CD4-positive, alpha-beta T cell treated with Interleukin-6 for 4 hours (primary cell): ENCODE measurements at places on chromosomes 3 and 15.
A peak's percentile ranks its signal among the peaks of the same experiment; 100 is the strongest.

DNA sequence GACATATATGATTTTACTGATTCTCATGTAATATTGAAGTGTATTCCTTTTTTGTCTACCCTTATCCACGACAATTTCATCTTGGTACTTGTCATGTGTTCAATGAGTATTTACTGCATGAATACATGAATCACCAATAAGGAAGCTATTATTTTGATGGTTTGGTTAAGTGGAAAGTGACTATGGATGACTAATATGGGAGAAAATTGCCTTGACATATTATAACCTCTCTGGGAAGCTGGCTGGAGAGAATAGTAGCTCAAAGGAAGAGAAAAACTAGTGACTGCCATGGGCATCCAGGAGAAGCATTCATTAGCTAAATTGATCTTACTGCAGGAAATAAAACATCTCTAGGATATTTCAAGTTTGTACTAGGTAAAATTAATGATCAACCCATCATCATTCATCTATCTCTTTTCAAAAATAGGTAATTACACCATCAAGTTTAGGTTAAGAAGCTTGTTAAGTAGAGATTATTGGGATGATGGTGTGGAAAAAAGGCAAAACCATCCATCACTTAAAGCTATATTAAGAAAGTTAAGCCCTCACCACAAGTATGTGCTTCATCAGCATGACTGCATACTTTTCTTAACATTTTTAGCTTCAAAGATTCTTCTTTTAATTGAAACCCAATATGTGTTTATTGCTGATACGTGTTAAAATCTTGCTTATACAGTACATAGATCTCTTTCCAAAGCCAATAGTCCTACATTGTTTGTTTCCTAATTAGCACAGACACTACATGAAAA is 455.2 kb upstream of the ARPP21 start:
- DNase-seq: no peak

GRCh38 chr3:77814845-77815244 is 774.9 kb downstream of the ROBO2 start:
- no peak for DNase-seq

DNA sequence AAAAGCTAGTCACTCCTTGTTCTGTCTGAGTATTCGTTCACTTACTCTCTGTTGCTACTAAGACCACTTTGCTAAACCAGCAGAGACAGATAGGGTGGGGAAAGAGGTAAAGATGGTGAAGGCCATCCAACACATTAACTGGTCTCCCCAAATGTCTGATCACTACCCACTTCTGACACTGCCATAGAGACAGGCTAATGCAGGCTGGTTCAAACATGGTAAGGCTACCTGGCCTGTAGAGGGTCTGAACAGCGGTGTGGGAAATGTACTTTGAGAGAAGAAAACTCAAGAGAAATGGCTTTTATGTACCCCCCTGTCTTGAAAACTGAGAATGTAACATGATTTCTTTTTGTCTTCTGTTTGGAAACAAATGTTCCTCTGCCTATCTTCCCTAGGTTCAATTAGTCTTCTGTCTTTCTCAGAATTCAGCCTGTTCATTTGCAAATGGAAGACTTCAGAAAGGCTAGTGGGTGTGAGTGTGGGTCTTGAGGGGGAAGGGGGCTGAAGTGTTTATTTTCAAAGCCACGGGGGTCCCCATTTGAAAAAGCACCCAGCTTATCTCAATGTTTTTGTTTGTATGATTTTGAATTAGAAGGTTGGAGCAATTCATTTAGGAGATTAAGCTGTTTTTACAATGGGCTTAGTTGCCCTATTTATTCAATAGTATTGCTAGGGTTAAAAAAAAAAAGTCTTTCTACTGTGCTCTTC is 15.8 kb downstream of the ALDH1A2 start:
- DNase-seq: no peak

DNA sequence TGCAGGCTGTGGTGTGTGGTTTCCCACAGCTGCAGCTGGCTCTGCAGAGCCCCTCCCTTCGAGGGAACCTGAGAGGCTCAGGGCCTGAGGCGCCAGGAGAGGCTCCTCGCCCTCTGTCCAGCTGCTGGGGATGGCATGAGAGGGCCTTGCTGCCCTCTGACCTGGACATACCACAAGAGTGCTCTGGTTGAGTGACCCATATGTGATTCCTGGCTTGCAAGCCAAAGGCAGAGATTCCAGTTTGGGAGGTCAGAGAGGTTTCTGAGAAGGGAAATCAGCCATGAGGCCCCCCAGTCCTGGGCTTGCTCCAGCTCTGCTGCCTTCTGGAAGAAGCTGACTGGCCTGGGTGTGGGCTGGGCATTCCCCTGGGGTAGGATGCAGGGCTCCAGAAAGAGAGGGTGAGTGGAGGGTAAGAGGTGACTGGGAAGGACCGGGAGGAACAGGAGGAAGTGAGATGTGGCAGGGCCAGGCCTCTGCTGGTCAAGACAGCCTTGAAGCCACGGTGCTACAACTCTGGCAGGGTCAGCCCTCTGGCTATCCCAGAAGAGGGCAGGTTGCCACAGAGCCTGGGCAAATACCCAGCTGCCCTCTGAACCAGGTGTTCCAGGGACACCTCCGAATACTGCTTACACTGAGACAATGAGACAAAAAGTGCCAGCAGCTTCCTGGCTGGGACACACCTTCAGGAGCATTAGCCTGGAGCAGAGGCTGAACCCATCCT is 16.0 kb upstream of the SRP14 start:
- peak; percentile 63 for DNase-seq

GRCh38 chr3:53342353-53342752 is 5.0 kb downstream of the DCP1A start:
- no peak for DNase-seq

DNA sequence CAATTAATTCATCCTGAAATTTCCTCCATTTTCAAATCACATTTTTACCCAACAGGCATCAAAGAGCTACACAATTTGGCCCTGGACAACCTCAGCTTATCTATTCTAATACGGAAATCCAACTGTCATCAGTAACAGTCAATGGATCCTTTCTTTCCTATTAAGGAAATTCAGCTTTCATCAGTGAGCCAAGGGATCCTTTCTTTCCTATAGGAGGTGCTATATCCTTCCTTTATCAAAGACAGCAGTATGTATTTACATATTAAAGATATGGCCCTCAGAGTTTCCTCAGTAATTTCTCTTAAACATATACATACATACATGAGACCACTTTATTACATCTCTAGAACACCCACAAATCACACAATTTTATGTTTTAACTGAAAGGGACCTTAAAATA is 10.1 kb downstream of the DHX36 start:
- DNase-seq: no peak

GRCh38 chr3:141276398-141276797 is 44.8 kb downstream of the PXYLP1 start:
- no peak for DNase-seq

GRCh38 chr15:63408524-63408923 is 26.9 kb upstream of the CA12 start:
- no peak for DNase-seq

GRCh38 chr3:12926660-12927059 is 85.3 kb upstream of the RPL32 start:
- DNase-seq: no peak

GRCh38 chr3:177367788-177368187 is 170.5 kb upstream of the TBL1XR1 start:
- no peak for DNase-seq

DNA sequence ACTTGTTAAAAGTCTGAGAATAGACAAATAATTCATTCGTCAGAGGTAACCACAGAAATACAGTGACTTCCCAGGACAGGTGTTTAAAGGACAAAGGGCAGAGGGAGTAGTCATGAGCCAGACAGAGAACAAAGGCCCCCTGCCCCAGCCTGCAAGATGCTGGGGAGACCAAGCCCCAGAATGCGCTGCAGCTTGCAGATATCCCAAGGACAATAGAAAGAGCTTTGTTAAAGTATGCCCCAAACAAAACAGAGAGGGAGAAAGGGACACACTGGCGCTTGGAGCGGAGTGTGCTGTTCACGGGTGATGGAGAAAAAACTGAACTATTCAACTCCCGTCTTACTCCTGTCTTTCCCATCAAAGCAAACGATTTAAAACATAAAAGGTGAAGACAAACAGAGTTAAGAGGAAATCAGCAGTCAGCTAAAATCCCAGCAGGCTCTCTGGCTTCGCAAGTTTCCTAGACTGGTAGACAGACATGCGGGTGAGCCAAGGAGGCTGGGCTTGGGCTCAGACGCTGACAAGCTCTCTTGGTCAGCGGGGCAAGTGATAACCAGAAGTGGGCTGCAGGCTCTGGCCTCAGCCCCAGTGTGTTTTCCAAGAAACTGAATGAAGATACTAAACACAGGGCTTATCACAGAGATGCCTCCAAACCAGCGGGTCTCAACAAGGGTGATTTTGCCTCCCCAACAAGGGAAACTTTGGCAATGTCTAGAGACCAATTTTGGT is 130.1 kb downstream of the UACA start:
- DNase-seq: no peak

DNA sequence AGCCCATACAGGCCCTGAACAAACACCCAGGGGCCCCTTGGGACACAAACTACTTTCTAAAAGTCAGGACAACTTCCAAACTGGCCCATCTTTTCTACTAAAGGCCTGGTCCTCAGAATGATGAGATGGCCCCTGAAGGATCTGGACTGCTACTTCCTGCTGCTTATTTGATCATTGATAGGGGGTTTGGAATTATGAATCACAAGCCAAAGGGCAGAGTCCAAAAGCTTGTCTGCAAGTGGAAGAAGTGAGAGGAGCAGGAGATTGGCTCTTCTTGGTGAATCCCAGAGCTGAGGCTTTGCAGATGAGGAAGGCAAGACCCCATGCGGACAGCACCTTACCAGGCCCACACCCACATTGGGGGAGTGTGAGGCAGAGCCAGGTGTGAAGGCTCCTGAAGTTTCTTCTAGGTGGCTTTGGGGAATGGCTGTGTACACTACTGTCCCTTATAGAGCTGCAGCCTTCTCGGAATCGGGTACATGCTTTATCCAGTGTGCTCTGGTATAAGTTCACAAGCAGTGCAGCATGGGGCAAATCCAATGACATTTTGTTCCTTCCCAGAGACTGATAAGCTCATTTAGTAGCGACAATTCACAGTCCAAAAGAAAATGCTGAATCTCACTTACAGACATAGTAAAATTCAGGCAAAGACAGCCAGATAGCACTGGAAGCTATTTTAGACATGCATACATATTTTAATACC is 133.1 kb downstream of the RORA start:
- DNase-seq: no peak

- no peak for DNase-seq
These were observed 111.3 kb downstream of the DCLK3 start for GRCh38 chr3:36653095-36653494.

DNA sequence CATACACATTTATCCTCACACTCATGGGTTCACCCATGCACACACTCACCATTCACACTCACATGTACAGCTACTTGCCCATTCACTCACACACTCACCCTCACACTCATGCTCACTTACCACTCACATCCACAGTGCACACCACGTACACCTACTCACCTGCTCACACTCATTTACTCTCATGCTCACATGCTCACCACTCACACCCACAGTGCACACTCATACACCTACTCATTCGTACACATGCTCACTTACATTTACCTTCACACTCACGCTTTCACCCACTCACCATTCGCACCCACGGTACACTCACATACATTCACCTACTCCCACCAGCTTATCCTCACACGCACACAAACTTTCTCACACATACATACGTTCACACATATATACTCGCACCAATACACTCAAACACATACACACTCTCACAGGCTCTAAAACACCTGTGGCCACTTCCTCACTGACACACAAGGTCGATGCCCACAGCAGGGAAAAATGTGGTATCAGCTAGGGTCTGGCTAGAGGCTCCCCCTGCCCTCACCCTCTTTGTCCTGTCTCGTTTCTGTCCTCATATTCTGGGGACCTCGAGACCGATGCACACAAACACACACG is 46.0 kb downstream of the NUP210 start:
- DNase-seq: no peak

- DNase-seq: no peak
These were observed 622 bp downstream of the XIRP1 start for GRCh38 chr3:39191773-39192172.

GRCh38 chr15:86159468-86159867 is 79.8 kb downstream of the AGBL1 start:
- DNase-seq: no peak

- no peak for DNase-seq
These were observed 324.2 kb upstream of the ATP11B start for GRCh38 chr3:182469086-182469485.

DNA sequence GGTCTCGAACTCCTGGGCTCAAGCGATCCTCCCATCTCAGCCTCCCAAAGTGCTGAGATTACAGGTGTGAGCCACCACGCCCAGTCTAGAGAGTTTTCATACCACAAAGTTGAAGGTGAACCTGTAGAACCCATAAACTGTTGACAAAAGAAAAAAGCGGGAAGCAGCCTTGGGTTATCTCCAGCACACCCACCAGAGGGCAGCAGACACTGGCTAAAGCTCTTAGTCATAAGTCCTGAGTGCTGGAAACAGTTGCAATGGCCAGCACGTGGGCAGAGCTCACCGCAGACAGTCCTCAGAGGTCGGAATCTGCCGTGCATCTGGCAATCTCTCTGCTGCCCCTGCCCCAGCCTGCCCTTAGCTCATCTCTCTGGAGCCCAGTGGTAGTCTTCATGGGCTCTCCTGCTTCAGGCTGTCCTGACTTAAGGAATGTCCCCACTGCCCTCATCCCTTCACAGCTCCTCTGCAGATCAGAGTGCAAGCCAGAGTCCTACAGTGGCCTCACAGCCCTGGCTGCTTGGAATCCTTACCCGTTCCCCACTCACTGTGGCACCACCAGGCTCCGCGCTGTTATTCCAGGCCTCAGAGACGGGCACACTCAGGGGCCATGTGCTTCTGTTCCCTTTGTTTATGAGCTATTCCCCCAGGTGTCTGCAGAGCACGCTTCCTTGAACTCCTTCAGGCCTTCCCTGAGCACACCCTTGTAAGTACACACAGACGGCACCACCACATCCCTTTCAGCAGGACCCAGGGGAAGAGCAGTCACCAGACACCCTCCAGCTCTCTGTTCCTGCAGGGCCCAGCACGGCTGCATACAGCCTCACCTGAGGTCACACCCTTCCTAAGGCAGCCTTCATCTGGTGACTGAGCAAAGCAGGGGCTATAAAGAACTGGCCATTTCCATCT is 8.8 kb upstream of the ELP6 start:
- DNase-seq: peak; percentile 81

- DNase-seq: no peak
These were observed 654.0 kb upstream of the KCNMB2 start for GRCh38 chr3:177882124-177882648.
